Putamen (tissue), 1 donor: ENCODE measurements at places on chromosomes 1 and 21.

DNA sequence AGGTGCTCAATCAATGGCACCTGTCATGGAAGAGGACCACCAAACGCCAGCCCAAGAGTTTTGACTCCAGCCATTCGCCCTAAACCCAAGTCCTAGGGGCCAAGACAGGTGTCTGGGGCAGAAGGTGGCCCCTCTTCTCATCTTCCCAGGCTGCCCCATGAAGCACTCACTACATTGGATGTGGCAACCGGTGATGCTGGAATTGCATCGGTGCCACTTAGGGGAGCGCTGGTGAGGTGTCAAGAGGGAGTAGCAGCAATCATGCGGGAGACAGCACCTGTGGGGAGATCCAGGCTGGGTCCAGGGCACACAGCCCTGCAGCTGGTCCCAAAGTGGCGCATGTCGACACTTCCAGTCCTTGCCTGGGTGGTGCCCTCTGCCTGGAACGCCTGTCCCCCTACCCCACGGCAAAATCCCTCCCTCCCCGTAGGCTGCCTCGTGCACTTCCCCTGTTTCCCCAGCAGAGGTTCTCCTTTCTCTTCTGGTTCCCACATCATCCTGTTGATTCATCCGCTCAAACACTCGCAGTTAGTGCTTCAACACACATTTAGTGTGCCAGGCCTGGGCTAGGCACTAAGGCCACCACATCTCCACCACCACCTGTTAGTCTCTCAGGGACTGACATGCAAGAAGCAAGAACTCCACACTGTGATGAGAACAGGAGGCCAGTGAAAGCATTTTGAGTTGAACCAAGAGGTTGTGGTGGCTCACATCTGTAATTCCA lies 18.5 kb downstream of the PLA2G2D start:
- DNase-seq = no peak

DNA sequence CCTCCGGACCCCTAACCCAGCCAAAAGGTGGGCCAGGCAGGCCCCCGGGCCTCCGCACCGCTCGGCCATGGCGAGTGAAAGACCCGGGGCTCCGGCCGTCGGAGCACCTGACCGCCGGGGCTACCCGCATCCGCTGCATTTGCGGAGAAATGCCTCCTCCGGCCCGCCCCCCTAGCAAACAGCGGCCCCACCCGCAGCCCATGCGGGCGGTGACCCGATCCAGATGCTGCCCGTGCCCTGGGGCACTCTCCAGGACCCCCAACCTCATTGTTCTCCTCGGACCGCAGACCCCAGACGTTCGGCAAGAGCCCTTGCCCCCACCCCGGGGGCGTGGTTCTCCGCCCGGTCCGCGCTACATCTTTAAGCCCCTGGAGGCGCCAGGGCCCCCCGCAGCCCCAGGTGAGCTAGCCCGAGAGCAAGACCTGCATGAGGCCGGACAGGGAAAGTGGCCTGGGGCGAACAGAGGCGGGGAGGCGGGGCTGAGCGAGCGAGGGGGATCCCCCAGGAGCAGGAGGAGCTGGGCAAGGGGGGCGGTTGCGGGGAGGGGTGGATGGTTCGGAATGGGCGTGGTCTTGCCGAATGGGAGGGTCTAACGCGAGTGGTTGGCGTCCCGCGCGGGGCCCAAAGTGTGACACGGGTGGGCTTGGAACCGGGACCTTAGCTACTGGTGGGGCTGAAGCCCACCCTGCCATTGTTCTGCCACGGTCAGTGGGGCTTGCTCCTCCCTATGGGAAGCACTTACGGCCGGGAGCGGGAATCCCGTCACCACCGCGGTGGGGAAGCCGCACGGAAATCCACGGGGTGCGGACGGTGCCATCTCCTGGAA lies 6.3 kb upstream of the CRYBG2 start:
- DNase-seq = no peak

GRCh38 chr1:246417813-246418564 lies 89.1 kb downstream of the SMYD3 start:
- no peak for DNase-seq

GRCh38 chr1:174692313-174692712 lies 244.5 kb downstream of the GPR52 start:
- DNase-seq = no peak

DNA sequence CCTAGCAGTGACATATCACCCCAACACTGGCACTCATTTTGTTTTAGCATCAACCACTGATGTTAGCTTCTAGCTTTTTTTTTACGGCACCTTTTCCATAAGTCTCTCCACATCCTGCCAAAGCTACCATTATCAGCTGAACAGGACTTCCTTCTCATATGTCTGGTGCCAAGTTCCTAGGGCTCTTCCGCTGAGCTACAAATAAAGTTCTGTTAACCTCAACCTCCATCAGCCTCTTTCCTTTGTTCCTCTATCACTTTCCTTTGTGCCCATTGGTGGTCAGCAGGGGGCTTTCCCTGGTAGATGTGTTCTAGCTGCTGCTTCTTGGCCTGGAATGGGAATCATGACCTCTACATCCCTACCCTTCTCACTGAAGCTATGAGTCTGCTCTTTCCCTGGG lies 163.8 kb downstream of the FAF1 start:
- DNase-seq = no peak

- no peak for DNase-seq
Measured at GRCh38 chr1:14842361-14842760, 243.9 kb downstream of the KAZN start.

DNA sequence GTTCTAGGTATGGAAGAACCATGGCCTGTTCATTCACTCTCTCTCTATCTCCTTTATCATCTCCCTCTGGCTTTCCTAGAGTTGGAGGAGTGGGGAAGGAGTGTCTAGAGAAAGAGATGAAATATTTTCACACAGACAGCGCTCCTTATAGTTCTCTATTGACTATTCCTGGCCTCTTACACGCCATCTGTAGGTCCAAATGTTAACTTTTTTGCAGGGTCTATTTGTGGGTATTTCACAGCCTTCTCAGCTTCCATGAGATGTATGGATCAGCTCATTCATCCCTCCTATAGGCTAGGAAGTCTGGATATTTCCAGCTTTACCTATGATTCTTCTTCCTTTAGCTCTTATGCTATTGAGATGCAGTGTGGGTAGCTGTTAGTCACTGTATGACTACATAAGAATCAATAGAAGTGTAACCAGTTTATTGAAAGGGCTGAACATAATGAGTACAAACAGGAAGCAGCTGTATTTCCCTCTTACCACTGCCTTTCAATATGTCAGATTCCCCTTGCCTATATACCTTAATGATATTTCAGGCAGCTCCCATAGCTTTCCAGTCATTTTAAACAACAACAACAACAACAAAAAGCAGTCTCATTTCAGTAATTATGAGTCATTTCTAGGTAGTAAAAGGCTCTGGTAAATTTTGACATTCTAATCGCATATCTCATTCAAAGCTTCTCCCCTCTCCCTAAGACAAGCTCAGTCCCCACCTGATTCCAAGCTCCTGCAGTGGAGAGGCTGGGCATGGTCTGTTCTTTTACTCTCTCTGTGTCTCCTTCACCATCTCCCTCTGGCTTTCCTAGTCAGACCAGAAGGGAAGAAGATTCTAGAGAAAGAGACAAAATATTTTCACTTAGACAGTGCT lies 149.5 kb downstream of the TTLL7 start:
- DNase-seq = no peak

- no peak for DNase-seq
Measured at GRCh38 chr1:174671826-174672225, 224.1 kb downstream of the GPR52 start.

- no peak for DNase-seq
Measured at GRCh38 chr1:175408986-175409385, 216.4 kb upstream of the KIAA0040 start.

DNA sequence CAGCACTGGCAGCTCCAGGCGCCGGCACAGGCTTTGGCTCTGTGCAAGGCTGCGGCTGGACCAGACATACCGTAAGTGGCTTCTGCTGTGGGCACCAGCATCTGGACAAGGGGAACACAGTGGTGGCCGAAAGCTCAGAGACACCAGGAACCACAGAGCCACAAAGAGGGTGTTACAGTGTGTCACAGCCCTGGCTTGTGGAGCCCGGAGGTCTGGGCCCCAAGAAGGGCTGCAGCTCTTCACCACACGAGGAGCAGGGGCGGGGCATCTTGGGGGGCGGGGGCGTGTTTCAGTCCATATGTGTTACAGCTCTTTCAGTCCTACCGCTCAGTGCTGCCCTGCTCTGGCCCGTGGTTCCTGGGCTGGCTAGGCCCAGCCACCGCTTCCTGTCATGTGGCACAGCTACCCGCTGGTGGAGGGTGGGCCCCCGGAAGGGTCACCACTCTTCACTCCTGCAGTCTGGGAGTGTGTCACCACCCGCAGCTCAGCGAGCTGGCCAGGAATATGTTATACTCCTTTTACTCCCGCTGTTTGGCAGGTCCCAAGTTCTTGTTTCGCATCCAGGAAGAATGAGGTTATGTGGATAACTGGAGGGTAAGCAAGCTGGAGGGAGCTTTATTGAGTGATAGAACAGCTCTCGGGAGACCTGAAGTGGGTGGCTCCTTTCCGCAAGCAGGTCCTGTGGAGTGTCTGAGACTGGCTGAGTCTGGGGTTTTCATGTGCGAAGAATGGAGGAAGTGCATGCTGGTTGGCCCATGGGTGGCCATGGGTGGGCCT lies 3.3 kb upstream of the LSM10 start:
- peak; percentile 35 for DNase-seq

GRCh38 chr1:25062621-25063255 lies 132.7 kb upstream of the RUNX3 start:
- DNase-seq = no peak

DNA sequence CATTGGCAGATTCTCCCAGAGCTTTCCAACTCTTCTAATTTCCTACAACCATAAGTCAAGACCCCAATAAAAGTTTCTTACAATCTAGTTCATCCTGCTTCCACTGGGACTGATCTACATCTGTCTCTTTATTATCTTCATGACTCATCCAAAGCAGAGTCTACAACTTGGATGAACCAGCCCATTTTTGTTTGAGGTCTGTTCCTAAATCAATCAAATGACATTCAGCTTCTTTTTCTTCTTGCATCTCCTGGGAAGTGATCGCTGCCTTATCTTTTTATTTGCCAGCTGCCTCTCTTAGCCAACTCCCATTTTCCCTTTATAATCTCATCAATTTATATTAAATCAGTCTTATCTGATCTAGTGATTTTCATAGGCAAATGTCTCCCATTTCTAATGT lies 105.6 kb downstream of the ERG start:
- no peak for DNase-seq

DNA sequence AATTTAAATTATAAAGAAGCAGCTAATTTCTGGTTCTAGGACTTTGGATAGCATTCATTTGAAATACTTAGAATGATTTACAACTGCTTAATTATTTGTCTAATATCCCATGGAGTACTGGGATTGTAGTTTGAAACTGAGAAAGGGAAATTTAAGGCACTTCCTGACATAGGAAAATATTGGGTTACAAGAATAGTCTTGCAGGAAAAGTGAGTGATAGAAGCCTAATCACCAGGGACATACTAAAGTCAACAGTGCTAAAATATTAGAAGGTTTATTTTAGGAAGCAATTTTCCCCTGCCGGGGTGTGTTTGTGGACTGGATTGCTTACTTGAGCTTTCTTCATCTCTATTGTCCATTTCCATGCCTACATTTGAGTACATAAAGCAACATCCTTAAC lies 661.6 kb downstream of the ADGRL2 start:
- no peak for DNase-seq

DNA sequence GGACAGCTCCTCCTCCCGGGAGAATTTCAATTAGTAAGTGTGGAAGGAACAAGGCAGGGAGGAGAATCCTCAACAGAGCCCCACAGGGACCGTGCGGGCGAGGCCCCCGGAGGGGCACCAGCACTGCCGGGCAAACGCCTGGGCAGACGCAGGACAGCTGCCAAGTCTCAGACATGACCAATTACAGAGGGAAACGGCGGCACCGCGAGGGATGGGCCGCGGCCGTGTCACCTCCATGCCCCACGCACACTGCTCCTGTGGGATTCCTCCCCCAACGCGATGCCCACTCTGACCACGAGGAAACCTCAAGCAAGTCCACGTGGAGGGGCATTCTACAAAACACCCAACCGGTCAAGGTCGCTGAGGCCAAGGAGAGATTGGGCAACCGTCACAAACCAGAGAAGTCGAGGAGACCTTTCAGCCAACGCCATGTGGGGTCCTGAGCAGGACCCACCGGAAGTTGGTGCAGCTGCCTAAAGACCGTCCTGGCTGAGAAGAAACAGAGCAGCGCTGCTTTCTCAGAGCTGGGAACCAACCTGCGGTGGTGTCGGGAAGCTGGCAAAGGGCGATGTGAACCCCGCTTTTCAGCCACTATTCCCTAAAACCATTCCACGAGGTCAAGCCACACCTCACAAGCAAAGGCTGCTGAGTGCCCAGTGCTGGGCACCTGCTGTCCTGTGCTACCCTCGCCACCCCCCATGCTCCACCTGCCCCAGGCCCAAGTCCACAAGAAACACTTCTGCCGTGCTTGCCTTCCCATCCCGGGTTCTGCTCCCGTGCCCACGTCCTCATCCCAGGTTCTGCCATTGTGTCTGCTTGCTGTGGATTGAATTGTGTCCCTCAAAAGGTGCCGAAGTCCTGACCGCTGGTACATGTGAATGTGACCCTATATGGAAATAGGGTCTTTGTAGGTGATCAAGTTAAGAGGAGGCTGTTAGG lies 1.4 kb upstream of the KRTAP10-4 start:
- DNase-seq = no peak

GRCh38 chr1:231029841-231030240 lies 10.2 kb downstream of the FAM89A start:
- no peak for DNase-seq

- DNase-seq = no peak
Measured at GRCh38 chr1:81693316-81693715, 107.4 kb upstream of the ADGRL2 start.

GRCh38 chr1:113534130-113534817 lies 144.0 kb downstream of the MAGI3 start:
- DNase-seq = no peak

- DNase-seq = no peak
Measured at GRCh38 chr1:87867626-87868025, 538.9 kb downstream of the LMO4 start.

- peak; percentile 18 for DNase-seq
Measured at GRCh38 chr21:37711836-37712568, 204.3 kb downstream of the KCNJ6 start.
